ENCODE measurements at places on chromosomes 2 and 18. TPM values are rescaled to one million over a fixed set of nuclear protein-coding genes. Genes with fewer than 3 reads are reported as not detected.
A peak's percentile ranks its signal among the peaks of the same experiment; 100 is the strongest.

GRCh38 chr2:237330541-237330940 is 83.4 kb downstream of the COL6A3 start:
- no peaks in the 10 kb centered on the region for H3K36me3 ChIP-seq
- no peaks in the 10 kb centered on the region for H3K4me1 ChIP-seq
- H3K27ac ChIP-seq = no peak overlapping the region
- H3K27me3 ChIP-seq = no peaks in the 10 kb centered on the region
- DNase-seq = no peak
- H3K4me3 ChIP-seq = no peak overlapping the region

GRCh38 chr2:60047944-60048525 is 505.4 kb downstream of the BCL11A start:
- H3K27ac ChIP-seq = no peak overlapping the region
- H3K4me3 ChIP-seq = no peak overlapping the region
- H3K4me1 ChIP-seq = no peaks in the 10 kb centered on the region
- H3K36me3 ChIP-seq = no peaks in the 10 kb centered on the region
- peak; percentile 19 for DNase-seq

GRCh38 chr2:223834431-223834830 is 3.0 kb downstream of the AP1S3 start:
- H3K4me1 ChIP-seq = peaks cover 3% of the 10 kb centered on the region
- no peaks in the 10 kb centered on the region for H3K36me3 ChIP-seq
- no peaks in the 10 kb centered on the region for H3K27me3 ChIP-seq
- H3K27ac ChIP-seq = no peak overlapping the region
- no peak for DNase-seq
- no peak overlapping the region for H3K4me3 ChIP-seq

NYAP2 gene
- under 0.01 TPM for total RNA-seq

AQP12A gene
- not detected for total RNA-seq

GRCh38 chr18:31498574-31499524 is 872 bp downstream of the DSG2 start:
- DNase-seq = no peak
- H3K27ac ChIP-seq = no peak overlapping the region
- H3K4me1 ChIP-seq = peaks cover 8% of the 10 kb centered on the region
- no peaks in the 10 kb centered on the region for H3K36me3 ChIP-seq
- no peaks in the 10 kb centered on the region for H3K27me3 ChIP-seq

NEU2 gene
- total RNA-seq = not detected

SMYD5 gene
- 28.0 TPM for total RNA-seq

SGO2 gene
- total RNA-seq = 2.5 TPM

POTEI gene
- 0.04 TPM for total RNA-seq

DNA sequence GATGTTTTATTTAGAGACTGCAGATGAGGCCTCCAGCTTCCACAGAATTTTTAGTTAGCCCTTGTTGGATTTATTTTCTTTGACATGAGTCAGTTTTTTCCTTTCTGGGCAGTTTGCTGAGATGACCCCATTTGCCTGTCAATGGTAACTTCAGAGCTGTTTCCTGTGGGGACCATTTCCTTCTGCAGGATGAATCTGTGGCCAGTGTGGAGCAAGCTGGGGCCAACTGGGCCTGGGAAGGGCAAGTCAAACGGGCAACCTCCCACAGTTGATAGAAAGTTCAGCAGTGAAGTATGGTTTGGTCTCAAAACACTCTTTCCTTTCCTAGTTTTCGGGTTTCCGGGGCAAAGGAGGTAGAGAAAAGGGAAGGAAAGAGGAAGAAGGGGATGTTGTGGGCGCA is 291.4 kb upstream of the NRP2 start:
- no peaks in the 10 kb centered on the region for H3K27me3 ChIP-seq
- peaks cover 4% of the 10 kb centered on the region for H3K4me1 ChIP-seq
- H3K4me3 ChIP-seq = no peak overlapping the region
- no peak overlapping the region for H3K27ac ChIP-seq
- H3K36me3 ChIP-seq = no peaks in the 10 kb centered on the region
- DNase-seq = no peak

DNA sequence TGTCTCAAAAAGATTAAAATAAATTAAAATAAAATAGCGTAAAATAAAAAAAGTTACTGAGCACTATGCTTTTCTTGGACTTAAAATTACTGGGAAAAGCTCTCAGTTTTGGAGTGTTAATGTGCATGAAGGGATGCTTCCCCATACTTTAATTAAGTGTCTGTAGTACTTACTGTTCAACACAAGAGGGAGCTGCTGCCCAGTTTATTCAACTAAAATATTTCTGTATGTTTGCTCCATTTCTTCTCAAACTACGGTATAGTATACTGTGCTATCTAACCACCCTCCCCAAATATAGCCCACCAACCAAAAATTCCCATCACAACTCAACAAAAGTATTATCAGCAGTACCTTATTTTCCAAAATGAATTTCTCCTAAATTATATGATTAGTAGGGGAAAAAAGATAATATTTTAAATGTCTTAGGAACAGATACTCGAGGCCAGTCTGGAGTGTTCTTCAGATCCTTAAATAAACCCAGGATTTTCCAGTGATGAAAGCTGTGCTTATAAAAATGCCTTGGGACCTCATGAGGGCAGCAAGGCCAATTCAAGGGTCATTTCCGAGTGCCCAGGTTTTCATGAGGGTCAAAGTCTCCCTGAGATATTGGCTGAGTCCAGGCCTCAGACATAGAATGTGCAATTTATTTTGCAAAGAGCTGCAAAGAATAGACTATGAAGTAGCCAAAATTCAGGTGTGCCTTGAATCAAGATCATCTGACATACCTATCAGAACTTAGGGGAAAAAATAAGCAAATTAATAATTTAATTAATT is 64.1 kb downstream of the CHRNA1 start:
- no peak for DNase-seq
- H3K27ac ChIP-seq = no peak overlapping the region
- no peak overlapping the region for H3K4me3 ChIP-seq
- no peaks in the 10 kb centered on the region for H3K4me1 ChIP-seq
- no peaks in the 10 kb centered on the region for H3K27me3 ChIP-seq
- H3K36me3 ChIP-seq = no peaks in the 10 kb centered on the region

UPP2 gene
- not detected for total RNA-seq

- DNase-seq = no peak
- H3K27me3 ChIP-seq = peaks cover 15% of the 10 kb centered on the region
- no peak overlapping the region for H3K27ac ChIP-seq
Observed at GRCh38 chr2:197793456-197793855, 8.3 kb upstream of the BOLL start.

GRCh38 chr18:46480226-46480625 is 176.8 kb downstream of the LOXHD1 start:
- H3K36me3 ChIP-seq = no peaks in the 10 kb centered on the region
- no peak for DNase-seq
- no peak overlapping the region for H3K27ac ChIP-seq

DNA sequence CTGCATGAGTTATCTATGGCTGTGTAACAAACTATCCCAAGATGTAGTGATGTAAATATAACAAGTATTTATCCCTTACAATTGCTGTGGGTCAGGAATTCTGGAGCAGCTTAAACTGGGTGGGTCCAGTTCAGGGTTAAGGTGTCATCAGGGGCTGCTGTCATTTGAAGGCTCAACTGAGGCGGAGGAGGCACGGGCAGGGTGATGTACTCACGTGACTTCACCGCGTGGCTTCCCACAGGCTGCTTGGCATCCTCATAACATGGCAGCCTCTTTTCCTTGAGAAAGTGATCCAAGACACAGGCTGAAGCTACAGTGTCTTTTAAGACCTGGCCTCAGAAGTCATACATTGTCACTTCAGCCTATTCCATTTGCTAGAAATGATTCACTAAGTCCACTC is 125.8 kb downstream of the PTGR3 start:
- no peaks in the 10 kb centered on the region for H3K27me3 ChIP-seq
- no peaks in the 10 kb centered on the region for H3K36me3 ChIP-seq
- no peak overlapping the region for H3K27ac ChIP-seq
- no peak for DNase-seq
- no peaks in the 10 kb centered on the region for H3K4me1 ChIP-seq

DNA sequence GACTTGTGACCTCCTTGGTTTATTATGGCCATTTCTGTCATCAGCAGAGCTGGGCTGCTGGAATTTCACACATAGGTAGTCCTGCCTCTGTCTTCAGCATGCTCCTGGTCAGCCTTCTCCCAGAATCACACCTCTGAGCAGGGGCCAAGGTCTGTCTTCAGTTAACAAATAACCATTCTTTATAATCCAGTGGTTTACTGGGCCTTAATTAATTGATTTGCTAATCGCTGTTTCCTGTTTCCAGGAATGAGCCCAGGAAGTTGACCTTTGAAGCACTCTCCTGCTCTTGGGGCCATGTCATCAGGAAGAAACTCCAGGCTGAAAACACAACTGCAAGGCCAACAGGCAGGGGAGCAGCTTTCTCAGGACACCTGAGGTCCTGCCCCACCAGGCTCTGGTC is 278.5 kb downstream of the SRBD1 start:
- DNase-seq = no peak
- H3K27me3 ChIP-seq = no peaks in the 10 kb centered on the region
- H3K27ac ChIP-seq = no peak overlapping the region
- no peak overlapping the region for H3K4me3 ChIP-seq
- H3K4me1 ChIP-seq = no peaks in the 10 kb centered on the region

ACVR1C gene
- 3.7 TPM for total RNA-seq

SULT1C4 gene
- total RNA-seq = 2.4 TPM

DNA sequence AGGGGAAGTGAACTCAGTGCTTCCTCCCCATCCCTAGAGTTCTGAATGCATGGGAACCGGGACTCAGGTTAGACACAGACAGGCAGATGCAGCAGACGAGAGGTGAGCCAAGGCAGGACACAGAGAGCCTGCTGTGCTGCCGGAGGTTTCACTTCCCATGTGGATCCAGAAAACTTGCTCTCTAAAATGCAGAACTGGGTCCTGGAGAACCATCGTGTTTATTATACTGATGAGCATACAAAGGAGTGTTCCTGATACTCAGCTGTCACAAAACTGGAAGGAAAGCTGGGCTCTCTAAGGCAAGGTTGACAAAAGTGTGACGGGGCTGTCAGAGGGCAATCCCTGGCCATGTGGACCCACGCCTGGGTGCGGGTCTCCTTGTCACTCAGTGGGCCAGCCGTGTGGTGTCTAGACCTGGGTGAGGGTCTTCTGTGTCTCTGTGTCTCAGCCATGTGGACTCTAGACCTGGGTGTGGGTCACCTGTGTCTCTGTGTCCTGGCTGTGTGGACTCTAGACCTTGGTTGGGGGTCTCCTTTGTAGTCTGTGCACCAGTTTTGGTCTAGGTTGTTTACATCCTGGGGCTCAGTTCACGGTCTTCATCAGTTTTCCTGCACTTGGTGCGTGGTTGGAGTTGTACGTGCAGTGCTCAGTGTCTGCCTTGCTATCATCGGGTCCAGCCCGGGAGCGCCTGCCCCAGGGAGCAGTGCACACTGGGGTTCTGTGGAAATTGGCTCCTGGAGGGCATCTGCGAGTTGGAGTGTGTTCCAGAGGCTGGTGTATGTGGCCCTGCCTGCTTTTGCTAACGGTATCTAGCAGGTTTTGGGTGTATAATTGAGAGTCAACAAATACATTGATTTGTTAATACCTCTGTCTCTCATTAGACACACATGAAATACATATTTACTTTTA is 141.1 kb downstream of the ATP9B start:
- H3K36me3 ChIP-seq = no peaks in the 10 kb centered on the region
- DNase-seq = no peak
- no peaks in the 10 kb centered on the region for H3K27me3 ChIP-seq
- H3K27ac ChIP-seq = no peak overlapping the region

- H3K27ac ChIP-seq = no peak overlapping the region
- no peak for DNase-seq
- no peaks in the 10 kb centered on the region for H3K36me3 ChIP-seq
- no peak overlapping the region for H3K4me3 ChIP-seq
- H3K27me3 ChIP-seq = no peaks in the 10 kb centered on the region
Observed at GRCh38 chr2:52335727-52336126, 1303.8 kb upstream of the NRXN1 start.

GRCh38 chr18:63378919-63379638 is 12.1 kb upstream of the KDSR start:
- H3K4me1 ChIP-seq = no peaks in the 10 kb centered on the region
- H3K27me3 ChIP-seq = no peaks in the 10 kb centered on the region
- H3K27ac ChIP-seq = no peak overlapping the region
- H3K36me3 ChIP-seq = no peaks in the 10 kb centered on the region
- H3K4me3 ChIP-seq = no peak overlapping the region
- no peak for DNase-seq

DNA sequence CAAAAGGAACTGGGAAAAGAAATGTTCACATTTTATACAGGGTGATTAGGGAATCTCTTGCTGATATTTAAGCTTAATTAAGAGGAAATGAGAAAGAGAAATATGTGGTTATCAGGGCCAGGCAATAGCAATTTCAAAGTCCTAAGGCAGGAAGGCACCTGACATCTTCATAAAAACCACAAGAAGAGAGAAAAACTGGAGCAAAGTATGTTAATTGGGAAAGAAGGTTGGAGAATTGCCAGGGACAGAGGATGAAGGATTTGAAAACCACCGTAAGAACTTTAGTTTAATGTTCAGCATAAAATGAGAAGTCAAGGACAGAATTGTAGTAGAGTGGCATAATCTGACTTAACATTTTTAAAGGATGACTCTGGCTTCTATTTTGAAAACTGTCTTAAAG is 691.8 kb upstream of the NRXN1 start:
- no peaks in the 10 kb centered on the region for H3K4me1 ChIP-seq
- no peak for DNase-seq
- H3K36me3 ChIP-seq = no peaks in the 10 kb centered on the region
- no peaks in the 10 kb centered on the region for H3K27me3 ChIP-seq
- H3K27ac ChIP-seq = no peak overlapping the region

DNA sequence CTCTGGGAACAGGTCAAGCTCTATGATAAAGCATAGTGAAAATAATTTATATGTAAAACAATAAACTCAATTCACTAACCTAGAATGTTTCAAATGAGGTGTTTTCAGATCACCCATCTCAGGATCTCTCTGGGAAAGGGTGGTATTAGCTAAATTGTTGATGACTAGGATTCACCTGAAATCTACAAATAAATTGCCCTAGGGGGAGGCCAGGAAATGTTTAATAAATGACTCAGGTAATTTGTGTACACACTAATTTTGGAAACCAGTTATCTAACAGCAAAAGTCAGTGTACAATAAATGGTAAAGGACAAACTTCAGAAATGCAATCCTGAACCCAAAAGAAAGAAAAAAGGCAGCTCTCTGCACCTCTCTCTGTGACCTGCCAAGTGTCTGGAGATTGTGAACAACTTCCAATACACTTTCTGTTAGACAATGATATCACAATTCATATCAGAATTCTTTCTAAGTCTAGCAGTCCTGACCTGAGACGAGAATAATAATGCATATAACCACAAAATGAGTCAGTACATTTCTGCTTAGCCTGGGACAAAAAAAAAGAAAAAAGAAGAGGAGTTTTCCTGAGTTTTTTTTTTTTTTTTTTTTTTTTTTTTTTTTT is 760.0 kb downstream of the EPHA4 start:
- no peak for DNase-seq
- no peaks in the 10 kb centered on the region for H3K36me3 ChIP-seq
- H3K27ac ChIP-seq = no peak overlapping the region
- no peak overlapping the region for H3K4me3 ChIP-seq
- H3K27me3 ChIP-seq = no peaks in the 10 kb centered on the region
- H3K4me1 ChIP-seq = no peaks in the 10 kb centered on the region

TP53I3 gene
- total RNA-seq = 20.2 TPM

DNA sequence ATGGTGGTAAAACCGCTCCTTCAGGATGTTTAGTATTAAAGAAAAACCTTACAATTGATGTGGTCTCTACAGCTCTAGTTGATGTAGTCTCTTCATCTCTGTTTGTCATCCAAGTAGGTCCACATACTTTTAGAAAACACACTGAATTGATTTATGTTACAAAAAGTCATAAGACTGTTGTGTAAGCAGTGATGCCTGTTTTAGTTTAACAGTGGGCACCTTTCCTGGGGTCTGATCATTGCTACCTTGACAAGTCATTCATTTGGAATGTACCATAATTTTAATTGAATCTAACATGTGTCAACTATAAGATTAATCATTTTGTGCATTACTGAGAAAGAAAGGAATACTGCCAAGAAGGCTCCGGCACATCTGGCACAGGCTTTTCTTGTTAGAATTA is 34.3 kb downstream of the GIGYF2 start:
- H3K27ac ChIP-seq = no peak overlapping the region
- H3K27me3 ChIP-seq = no peaks in the 10 kb centered on the region
- DNase-seq = no peak
- no peak overlapping the region for H3K4me3 ChIP-seq

Data from adrenal gland (tissue), 19 donors.